Right ventricle myocardium superior (tissue), 1 donor: ENCODE measurements at places on chromosomes 3 and 15.

GRCh38 chr15:38699633-38700230 lies 135.1 kb upstream of the RASGRP1 start:
- DNase-seq = no peak

GRCh38 chr3:99877031-99877579 lies 59.4 kb downstream of the CMSS1 start:
- no peak for DNase-seq

DNA sequence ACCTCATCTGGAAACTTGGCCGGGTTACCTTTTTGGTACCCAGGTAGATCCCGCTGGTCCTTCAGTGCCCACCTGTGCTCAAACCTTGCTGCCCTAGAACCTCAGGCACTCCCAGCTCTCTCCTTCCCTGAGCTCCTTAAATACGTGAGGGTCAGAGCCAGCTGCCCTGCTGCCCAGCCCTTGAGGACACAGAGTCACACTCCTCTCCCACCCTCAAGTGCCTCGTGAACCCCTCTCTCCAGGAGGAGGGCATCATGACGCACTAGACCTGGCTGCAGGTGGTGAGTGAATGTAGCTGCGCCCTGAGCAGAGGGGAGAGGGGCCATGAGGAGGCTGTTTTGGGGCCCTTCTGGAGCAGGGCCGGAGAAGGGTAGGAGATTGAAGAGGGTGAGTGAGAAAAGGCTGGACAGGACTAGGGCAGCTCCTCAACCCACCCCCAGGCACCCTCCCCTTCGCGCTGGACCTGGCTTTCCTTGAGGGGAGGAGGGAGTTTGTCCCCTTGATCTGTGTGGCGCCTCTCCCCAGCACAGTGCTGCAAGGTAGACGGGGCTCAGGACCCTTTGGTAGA lies 941 bp downstream of the SLC12A8 start:
- no peak for DNase-seq

- DNase-seq = no peak
These were observed 5.3 kb downstream of the CPOX start for GRCh38 chr3:98588065-98588464.

GRCh38 chr3:148450819-148451218 lies 246.9 kb upstream of the AGTR1 start:
- DNase-seq = no peak

DNA sequence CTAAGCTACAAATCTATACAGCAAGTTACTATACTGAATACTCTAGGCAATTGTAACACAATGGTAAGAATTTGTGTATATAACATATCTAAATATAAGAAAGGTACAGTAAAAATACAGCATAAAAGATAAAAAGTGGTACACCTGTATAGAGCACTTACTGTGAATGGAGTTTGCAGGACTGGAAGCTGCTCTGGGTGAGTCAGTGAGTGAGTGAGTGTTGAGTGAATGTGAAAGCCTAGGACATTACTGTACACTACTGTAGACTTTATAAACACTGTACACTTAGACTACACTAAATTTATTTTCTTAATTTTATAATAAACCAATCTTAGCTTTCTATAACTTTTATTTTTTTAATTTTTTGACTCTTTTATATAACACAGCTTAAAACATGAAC lies 123.1 kb downstream of the ZMAT3 start:
- DNase-seq = no peak

DNA sequence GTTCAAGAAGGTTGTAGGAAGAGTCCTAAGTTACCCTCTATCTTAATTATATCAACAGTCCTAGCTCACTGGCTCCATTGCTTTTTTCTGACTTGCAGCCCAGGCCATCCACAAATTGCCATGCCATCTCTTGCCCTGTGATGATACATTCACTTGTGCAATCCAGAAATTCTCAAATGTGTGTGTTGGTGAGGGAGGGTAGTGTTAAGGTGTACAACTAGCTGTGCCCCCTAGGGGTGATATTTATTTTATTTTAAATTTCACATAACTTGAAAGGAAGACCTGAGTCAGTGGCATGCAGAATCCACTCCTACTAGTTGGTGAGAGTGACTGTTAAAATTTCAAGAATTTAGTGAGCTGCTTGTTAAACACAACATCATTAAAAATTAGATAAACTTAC lies 156.1 kb upstream of the ANKRD28 start:
- DNase-seq = no peak

DNA sequence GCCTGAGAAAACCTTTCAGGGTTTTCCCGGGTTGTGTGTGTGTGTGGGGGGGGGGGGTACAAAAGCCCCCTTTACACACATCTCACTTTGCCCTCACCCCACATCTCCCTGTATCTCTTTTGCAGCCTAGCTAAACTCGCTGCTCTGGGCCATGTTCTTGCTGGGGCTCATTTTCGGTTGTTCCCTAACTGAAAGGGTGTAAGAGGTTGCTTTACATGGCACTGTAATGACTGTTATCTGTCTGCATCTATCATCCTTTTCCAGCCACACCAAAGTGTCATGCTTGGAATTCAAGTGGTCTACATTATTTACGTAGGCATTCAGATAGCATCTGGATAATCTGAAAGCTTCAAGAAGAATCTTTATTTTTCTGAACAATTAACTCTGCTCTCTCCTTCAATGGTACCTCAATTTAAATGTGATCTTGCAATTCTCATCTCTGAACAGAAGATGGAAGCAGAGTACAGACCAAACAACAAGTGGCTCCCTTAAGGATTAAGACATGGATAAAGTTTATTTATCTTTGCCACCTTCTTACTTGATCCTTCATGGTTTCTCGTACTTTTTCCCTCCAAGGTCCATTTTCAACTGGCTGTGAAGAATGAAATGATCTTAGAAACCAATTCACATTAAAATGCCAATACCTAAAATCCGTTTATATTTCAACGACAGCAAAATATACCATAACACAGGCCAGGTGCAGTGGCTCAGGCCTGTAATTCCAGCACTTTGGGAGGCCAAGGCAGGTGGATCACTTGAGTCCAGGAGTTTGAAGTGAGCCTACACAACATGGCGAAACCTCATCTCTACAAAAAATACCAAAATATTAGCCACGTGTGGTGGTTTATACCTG lies 34.9 kb downstream of the DCLK3 start:
- DNase-seq = no peak

DNA sequence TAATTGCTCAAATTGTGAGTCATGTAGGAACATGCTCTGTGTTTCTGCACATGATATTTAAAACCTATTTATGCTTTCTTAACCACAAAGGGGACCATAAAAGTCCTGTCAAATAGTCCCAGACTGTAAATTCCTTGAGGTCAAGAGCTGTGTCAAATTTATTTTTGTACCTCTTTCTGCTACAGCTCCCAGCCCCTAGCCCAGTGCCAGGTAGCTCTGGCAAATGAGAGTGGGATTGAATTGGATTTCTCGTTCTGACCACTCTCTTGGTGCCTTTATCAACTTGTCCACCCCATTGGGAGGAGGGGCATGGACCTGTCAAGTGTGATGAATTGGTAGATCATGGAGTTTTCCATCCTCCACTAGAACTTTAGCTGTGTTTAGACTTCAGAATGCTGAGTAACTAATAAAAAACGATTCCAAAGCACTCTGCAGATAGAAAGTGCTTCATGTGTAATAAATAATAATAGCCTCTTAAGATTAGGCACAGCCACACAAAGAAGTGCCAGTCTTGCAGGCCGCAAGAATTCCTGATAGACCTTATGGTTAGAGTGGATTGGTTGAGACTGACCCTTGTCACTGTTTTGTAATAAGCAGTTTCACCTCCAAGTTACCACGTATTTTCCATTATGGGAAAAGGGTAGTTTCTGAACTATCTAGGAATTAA lies 120.4 kb downstream of the LPP start:
- DNase-seq = no peak

DNA sequence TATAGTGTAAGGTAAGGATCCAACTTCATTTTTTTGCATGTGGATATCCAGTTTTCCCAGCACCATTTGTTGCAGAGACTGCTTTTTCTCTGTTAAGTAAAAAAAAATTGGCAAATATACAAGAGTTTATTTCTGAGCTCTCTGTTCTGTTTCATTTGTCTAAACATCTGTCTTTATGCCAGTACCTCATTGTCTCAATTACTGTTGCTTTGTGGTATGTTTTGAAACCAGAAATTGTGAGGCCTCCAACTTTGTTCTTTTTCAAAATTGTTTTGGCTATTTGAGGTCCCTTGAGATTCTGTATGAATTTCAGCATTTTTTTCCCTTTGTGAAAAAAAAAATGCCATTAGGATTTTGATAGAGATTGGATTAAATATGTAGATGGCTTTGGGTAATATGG lies 150.5 kb downstream of the MINAR1 start:
- no peak for DNase-seq

DNA sequence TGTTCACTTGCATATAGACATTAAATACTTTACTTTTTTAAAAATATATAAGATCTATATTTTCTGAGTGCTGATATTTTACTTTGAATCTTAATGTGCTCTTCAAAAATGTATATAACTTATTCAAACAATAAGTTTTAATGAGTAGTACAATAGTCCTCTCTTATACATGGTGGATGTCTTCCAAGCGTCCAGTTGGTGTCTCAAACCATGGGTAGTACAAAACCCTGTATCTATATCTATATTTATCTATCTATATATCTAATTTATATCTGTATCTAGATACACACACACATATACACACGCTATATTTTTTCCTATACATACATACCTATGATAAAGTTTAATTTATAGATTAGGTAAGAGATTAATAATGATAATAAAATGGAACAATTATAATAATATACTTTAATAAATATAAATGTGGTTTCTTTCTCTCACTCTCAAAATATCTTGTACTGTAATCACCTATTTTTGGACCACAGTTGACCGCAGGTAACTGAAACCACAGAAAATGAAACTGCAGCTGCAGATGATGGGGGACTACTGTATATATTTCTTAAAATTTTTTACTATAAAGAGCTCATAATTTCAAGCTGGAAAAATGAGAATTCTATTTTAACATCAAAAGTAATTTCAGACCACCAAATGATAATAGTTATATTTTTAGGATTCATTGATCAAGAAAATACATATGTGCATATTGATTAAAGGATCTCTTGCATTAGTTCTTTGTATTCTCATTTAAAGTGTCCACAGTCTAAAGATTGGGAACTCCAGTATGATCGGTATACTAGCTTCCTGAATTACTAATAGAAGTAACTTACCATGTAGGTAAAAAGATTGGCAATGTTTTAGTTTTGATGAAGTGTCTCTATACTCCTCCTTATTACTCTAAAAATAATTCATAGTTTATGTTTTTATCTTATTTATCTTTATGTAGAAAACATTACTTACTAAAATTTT lies 215.1 kb upstream of the MLF1 start:
- no peak for DNase-seq

GRCh38 chr3:158789592-158789991 lies 12.3 kb upstream of the MFSD1 start:
- no peak for DNase-seq

DNA sequence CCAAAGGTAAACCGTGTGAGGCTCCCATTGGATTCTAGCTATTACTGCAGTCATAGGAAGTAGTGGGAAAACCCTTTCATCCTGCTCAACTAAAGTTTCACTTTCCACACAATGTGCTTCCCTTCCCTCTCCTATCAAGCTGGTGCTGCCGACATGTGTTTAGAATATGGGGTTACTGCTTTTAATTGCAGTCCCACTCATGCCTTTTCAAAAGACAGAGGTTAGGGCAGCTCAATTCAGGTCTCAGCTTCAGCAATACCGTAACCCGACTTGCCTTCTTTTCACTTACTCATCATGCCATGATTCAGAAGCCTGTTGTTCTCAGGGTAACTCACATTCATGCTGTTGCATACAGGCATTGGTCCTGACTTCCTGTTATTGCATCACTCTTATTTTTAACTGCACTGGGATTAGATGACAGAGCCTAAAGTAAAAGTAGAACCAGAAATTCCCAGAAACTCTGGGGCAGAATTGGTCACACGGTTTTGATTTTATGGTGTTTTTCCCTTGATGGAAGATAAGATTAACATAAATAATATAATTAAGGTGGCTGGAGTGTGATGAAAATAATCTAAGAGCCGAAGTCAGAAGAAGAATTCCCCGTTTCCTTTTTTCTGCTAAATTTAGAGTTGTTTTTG lies 45.7 kb downstream of the C2CD4B start:
- no peak for DNase-seq

GRCh38 chr15:99321468-99321867 lies 70.2 kb downstream of the LRRC28 start:
- no peak for DNase-seq

- no peak for DNase-seq
These were observed 495.2 kb upstream of the TBL1XR1 start for GRCh38 chr3:177692304-177692975.

DNA sequence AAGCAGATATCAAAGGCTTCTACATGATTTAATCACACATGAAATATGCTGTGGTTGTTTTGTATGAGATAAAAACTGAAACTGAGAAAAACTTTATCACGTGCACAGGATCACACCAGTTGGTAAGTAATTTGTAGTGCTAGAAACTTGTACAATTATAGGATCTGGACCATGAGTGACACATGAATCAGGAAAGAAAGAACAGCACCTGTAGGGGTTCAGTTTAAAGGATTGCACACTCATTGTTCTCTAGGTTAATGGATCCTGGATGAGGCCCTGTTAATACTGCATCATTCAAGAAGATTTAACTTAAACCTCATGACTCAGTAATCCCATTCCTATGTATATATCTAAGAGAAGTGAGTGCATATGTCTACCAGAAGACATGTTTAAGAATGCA lies 87.9 kb downstream of the STT3B start:
- DNase-seq = no peak

GRCh38 chr15:68330901-68331300 lies 53.4 kb downstream of the FEM1B start:
- DNase-seq = no peak

GRCh38 chr3:109089265-109089664 lies 28.7 kb downstream of the MORC1 start:
- DNase-seq = no peak

- no peak for DNase-seq
These were observed 838.5 kb downstream of the DIPK2A start for GRCh38 chr3:144810160-144810559.

DNA sequence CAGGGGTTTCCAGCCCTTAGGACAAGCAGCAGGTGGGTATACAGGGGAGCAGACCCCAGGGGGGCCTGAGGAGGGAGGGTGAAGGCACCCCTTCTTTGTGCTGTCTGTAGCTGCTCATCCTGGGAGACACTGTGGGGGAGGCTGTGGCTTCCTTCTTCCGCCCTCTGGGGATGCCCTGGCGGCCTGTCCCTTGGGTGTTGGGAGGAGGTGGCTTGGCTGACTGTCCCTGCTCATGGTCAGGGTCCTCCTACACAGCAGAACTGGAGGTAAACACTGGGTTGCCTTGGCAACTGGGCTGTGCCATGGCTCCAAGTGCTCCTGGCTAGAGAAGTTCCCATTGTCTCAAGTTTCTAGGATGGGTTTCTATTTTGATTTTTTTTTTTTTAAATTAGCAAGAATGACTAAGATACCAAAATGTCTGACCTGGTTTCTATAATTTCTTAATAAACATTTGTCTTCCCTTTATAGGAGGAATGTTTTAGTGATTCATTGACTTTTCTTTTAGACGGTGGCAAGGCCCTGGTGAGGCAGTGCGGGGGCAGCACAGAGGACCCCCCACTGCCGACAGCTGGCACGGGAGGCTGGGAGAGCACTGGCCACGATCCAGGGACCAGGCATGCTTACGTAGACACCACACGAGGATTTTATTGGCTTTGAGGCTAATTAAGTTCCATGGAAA lies 12.4 kb downstream of the KLF13 start:
- peak; percentile 87 for DNase-seq
